ENCODE measurements at places on chromosomes 5 and 9.

GRCh38 chr5:166639151-166639550 lies 1652.3 kb upstream of the WWC1 start:
- DNase-seq: no peak

DNA sequence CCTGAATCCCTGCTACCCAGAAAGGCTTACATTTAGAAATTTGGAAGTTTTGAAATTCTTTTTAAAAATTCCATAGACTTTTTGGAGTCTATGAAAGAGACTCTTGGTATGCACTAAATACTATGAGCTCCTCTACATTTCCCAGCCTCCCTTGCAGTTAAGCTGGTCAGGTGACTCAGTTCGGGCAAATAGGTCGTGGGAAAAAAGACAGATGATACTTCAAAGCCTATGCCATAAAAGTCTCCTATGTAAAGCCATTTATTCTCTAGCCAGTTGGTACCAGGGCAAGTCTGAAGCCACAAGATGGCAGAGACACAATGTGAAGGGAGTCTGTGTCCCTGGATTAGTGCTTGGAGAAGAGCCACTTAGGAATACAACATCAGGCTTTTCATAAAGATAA lies 101.8 kb downstream of the BOD1 start:
- no peak for DNase-seq

GRCh38 chr9:88342246-88342645 lies 46.0 kb upstream of the SPIN1 start:
- no peak for DNase-seq

DNA sequence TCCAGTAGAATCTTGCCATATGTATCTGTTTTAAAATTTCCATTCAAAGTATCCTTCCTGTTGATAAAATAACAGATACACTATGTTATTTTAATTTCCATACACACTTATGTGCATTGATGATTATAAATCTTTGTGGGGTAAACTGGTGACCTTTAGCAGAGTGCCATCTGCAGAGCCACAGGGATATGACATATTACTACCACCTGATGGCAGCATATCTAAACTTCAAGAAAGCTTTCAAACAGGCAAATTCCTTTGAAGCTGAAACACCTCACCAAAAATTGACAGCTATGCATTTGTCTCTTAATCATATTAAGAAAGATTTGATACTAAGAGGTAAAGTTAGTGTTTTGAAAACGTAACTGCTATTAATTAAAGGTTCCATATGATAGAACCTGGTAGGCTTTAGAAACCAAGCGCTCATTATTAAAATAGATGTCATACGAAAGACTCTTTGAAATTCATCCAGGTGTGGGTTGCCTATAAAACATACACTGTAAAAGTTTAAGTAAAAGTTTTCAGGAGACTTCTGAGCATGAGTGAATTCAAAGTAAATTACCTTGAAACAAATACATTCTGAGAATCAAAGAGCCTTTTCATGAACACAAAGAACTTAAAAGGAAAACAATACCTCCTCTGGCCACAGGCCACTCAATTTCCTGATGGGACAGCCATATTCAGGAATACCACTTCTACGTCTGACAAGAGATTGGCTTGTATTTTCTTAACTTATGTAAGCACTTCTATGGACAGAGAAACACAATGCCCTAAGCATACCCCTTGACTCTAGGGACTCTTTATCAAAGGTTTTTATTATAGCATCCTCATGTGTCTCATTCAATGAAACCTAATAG lies 93.3 kb downstream of the KIAA0825 start:
- DNase-seq: peak; percentile 24

DNA sequence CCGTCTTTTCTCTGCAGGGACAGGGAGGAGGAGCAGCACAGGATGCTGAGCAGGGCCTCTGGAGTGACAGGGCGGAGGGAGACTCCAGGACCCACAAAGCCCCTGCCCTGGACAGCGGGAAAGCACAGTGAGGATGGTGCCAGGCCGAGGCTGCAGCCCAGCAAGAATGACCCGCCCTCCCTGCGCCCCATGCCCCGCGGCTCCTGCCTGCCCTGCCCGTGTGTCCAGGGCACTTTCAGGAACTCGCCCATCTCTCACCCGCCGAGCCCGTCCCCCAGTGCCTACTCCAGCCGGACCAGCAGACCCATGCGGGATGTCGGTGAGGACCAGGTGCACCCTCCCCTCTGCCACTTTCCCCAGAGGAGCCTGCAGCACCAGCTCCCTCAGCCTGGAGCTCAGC lies 9.1 kb upstream of the EXOC3 start:
- DNase-seq: no peak

GRCh38 chr9:132731230-132731629 lies 61.0 kb downstream of the GTF3C4 start:
- DNase-seq: no peak

GRCh38 chr5:95007921-95008597 lies 276.8 kb downstream of the MCTP1 start:
- DNase-seq: no peak

DNA sequence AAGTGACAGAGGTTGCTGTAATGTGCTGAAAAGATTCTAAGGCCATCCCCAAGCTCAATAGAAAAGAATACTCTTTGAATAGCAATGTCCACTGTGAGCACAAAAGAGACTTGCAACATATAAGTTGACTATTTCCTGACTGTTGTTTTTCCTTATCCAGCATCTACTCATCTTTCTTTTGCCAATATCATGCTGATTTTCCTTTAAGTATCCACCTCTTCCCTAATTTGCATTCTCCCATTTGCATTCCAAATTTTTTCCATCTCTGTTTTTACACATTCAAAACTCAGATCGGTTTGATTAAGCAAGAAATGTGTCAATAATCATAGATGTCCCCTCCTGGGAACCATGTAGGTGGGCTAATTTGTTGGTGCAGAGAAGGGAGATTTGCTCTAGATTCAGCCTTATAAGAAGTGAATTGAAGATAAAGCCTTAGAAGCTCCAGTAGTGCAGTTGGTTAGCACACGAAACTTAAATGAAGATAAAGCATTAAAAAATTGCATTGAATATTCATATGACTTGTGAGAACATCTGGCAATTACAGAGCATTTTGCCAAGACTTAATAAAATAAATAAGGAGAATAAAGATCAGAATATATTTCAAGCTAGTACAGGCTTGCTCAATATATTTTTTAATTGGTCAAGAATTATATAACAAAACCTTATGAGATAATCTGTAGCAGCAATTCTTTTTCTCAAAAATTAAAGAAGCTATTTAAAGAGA lies 267.6 kb downstream of the TMEM167A start:
- DNase-seq: no peak
